ENCODE measurements at places on chromosomes 13 and 19.

- DNase-seq: peak; percentile 33
Observed at GRCh38 chr19:12913011-12913561, 6.0 kb downstream of the SYCE2 start.

DNA sequence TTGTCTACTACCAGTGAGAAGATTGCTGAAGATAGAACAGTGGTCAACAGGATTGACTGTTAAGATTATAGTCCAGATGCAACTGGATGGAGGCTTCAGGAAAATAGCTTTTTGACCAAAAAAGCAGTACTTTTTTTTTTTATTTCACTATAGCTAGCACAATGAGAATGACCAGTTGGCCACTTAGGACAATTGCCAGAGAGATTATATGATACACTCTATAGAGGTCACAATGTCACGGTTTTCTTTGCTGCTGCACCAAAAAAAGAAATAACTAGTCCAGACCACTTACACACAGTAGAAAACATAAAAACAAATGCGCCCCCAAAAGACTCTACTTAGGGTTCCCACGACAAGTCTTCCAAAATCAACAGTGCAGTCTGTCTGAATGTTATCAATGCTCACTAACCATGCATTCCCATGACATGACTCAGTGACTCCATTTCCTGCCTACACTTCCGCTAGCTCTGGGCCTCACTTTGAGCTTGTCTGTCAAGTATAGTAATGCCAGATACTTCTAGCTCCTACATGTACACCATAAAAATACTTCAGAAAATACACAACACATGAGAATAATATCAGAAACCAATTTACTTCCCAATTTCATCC is 209.1 kb upstream of the STARD13 start:
- DNase-seq: no peak

DNA sequence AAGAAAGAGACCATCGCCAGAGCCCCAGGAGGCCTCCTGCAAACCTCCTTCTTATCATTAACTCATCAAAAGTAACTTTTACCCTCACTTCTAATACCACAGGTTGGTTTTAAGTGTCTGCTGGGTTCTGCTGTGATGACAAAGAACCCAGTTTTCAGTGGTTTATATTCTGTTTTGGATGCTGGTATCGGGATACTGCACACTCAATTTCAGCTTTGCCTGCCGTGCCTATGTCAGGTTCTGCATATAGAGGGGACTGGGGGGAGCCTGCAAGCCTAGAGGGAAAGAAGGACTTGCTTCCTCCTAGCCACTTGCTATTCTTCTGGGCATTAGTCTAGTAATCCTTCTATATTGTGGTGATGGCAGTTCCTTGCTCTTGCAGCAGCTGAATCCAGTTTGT is 242.4 kb downstream of the KCNRG start:
- DNase-seq: no peak

DNA sequence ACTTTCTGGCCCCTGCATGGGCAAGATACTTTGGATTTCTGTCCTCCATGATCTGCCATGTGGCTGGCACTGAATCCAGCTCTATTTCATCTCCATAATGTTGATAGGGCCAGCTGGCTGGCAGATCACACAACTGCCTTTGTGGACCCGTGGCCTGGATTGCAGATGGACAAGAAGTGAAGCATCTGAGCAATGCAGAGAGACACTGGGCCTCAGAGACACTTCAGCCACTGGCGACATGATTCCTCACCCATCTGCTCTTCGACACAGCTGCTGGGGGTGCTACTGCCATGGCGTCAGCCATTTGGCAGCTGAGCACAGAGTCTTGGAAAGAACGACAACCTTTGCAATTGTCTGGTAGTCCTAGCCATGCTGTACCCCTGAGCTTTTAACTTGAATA is 79.5 kb upstream of the MYO16 start:
- DNase-seq: no peak

DNA sequence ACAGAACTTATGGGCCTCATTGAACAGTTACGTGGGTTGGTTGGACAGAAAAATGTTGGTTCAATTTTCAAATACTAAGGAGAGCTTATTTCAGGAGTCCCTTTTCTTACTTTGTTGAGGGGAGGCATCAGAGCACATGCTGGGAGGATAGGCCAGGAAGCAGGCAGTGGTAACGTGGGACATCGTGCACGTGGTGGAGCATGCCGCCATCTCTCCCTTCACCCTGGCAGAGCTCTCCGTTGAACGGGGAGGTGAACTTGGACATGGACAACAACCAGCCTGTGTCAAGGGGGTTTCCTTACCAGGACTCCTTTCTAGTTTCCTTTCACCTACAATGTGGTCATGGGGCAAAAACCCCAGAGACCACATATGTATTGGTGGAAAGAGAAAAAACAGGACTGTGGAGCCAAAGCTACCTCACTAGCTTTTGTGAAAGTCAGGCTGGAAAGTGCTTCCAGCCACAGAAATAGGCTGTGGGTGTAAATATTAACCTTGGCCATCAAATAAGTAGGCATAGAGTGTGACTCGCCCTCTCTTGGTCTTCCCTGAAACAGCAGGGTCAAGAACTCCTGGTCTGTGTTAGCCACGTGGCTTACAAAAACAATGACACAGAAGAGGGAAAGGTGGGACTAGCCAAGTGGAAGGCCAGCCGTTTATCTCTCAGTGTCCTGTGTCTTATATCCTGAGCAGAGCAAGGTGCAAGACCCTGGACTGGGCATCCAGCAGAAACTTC is 14.4 kb downstream of the MICOS13 start:
- DNase-seq: no peak

GRCh38 chr19:57068921-57069697 is 50.7 kb upstream of the USP29 start:
- DNase-seq: peak; percentile 44

DNA sequence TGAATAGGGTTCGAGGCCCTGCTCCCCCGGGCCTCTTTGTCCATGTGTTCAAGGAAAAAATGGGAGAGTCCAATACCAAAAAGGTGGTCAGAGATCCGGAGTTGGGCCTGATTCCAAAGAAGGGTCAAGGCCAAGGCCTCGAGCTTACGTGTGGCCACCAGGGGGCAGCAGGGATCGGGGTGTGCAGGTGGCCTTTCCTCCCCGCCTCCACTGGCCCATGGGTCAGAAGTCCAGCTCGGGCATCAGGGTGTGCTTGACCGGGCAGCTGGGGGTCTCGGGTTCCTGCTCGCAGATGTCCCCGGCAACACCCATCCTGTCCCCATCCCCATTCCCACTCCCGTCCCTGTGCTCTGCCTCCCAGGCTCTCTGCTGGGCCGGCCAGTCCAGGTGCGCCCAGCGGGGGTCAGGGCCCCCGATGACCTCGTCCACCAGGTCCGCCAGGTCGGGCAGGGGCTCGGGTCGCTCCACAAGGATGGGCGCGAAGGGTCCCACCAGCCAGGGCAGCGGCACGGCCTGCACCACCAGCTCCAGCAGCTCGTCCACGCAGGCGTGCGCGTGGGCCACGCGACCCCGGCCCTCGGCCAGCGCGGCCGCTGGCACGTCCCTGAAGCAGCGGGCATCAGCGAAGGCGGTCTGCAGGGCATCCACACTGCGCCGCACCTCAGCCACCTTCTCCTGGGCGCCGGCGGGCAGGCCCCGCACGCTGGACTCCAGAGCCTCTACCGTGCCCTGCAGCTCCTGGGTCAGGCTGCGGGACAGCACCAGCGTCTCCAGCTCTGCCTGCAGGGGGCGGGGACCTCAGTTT is 5.2 kb upstream of the PLIN4 start:
- peak; percentile 39 for DNase-seq

GRCh38 chr19:52653161-52653560 is 15.0 kb upstream of the ZNF83 start:
- no peak for DNase-seq

GRCh38 chr19:46609511-46610412 is 8.6 kb downstream of the CALM3 start:
- DNase-seq: no peak

DNA sequence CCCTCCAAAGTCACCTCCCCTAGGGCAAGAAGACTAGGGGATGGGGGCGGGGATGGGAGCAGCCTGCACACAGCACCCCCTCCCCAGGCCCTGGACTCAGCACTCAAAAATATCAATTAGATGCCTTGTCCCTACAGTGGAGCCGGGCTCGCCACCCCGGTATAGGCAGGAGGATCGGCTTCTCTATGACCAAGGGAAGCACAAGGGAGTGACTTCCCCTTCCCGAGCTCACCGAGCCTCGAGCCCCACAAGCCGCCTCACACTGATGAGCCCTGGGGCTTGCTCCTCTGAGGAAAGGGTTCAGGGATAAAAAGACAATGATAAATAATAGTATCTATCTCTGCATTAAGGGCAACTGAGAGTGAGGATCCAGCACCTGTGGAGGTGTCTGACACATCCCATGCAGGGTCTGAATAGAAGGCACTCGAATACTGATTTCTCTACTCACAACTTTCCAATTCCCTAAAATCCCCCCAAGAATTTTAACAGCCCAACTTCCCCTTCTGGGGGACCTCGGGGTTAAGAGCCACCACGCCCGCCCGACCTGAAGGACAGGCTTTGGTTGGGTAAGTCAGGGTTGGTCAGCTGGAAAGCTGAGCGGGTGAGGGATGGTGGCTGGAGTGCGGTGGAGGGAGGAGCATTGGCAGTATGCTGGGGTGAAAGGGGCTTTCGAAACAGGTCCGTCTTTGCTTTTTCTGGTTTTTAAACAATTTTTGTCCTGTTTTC is 51.3 kb downstream of the STK24 start:
- no peak for DNase-seq

GRCh38 chr13:40502236-40502635 is 164.2 kb downstream of the FOXO1 start:
- DNase-seq: no peak

DNA sequence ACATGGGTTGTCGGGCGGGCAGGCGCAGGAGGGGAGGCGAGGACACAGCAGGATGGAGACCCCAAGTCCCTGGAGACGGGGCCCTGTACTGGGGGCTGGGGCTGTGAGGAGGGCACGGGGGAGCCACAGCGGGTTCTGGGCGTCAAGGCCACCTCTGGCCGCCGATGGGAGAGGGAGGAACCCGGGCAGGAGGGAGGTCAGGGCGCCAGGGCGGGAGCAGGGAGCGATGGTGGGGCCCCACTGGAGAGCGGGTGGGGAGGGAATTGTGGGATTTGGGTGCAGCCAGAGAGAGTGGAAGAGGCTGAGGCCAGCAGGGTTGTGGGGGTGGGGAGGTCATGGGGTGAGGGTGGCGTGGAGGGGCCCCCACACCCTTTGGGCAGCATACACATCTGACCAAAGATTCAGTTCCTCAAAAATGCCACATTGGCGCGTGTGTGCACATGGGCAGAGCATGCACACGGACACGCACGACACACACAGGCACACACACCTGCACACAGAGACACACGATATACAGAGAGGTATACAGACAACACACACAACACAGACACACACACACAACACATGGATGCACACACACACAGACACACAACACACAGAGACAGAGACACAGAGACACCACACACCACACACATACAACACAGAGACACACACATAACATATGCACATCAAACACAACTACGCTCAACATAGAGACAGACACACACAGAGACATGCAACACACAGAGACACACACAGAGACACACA is 54.9 kb downstream of the AP1M1 start:
- no peak for DNase-seq

GRCh38 chr19:31294189-31294588 is 55.0 kb downstream of the TSHZ3 start:
- no peak for DNase-seq

DNA sequence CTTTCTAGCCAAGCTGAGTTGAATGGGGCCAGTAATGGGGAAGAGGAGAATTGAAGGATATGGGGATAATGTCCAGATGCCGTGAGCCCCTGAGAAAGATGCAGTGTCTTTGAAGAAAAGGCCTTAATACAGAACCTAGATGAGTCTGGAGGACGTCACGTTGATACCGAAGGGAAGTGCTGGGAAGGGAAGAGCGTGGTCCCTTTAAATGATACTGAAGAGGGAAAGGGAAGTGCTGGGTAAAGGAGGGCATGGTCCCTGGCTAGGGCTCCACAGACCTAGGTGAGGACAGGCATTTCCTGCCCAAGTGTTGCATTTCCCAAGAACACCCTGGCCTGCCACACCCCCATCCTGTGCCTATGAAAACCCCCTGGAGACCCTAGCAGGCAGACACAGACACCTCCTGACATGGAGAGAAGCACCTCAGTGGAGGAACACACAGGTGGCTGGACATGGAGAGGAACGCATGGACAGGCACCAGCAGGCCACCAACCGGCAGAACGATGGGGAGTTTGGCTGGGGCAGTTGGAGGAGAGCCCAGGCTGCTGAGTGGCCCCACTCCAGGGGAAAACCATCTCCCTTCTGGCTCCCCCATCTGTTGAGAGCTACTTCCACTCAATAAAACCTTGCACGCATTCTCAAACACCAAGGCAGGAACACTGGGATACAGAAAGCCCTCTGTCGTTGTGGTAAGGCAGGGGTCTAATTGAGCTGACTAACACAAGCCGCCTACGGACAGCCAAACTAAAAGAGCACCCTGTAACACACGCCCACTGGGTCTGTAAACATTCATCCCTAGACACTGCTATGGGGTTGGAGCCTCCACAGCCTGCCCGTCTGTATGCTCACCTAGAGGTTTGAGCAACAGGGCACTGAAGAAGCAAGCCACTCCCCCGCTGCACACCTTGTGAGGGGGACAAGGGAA is 34.9 kb upstream of the POMP start:
- no peak for DNase-seq

GRCh38 chr19:2524840-2525723 is 49.2 kb downstream of the GADD45B start:
- DNase-seq: no peak

GRCh38 chr13:27334774-27335435 is 64.3 kb downstream of the RASL11A start:
- DNase-seq: no peak

- no peak for DNase-seq
Observed at GRCh38 chr19:5103061-5103701, 134.3 kb downstream of the KDM4B start.

Measured in NT2/D1 (cell line).